ENCODE measurements at places on chromosomes 13 and 19.
A peak's percentile ranks its signal among the peaks of the same experiment; 100 is the strongest.

GRCh38 chr19:49889687-49890348, 6.9 kb downstream of the IL4I1 start:
- H3K27me3 ChIP-seq: no peaks in the 10 kb centered on the region
- no peak overlapping the region for H3K27ac ChIP-seq
- peak; percentile 79 for DNase-seq

- no peaks in the 10 kb centered on the region for H3K27me3 ChIP-seq
- H3K4me3 ChIP-seq: no peak overlapping the region
- H3K27ac ChIP-seq: peak overlapping the region; percentile 37
- no peaks in the 10 kb centered on the region for H3K4me1 ChIP-seq
- no peak for DNase-seq
Measured at GRCh38 chr19:42229301-42229854, 9.3 kb downstream of the ZNF526 start.

- H3K27ac ChIP-seq: no peak overlapping the region
- H3K4me3 ChIP-seq: no peak overlapping the region
- H3K27me3 ChIP-seq: no peaks in the 10 kb centered on the region
- no peak for DNase-seq
Measured at GRCh38 chr13:98780451-98780850, 28.0 kb upstream of the SLC15A1 start.

DNA sequence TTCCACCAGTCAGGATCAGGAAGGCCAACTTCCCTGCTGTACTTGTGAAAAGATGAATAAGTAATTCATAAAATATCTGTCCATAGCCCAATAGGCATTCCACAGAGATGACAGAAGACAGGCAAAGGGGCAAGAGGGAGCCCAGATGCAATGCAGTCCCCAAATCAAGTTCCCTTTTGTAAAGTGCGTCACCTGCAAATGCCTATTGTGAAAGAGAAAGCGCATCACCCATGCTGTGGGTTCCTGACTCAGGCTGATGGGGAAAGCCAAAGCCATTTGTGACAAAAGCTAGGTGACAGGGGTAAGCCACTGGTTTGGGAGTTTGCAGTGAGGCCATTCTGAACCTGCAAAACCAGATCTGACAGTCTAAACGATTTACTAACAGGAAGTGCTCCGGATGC, 157.5 kb upstream of the ZNF536 start:
- no peaks in the 10 kb centered on the region for H3K36me3 ChIP-seq
- no peak for DNase-seq
- H3K27me3 ChIP-seq: no peaks in the 10 kb centered on the region
- H3K27ac ChIP-seq: no peak overlapping the region
